ENCODE measurements at places on chromosomes 12 and 14. TPM values are rescaled to one million over a fixed set of nuclear protein-coding genes. Genes with fewer than 3 reads are reported as not detected.
A peak's percentile ranks its signal among the peaks of the same experiment; 100 is the strongest.

- no peak for DNase-seq
Observed at GRCh38 chr14:86153480-86153879, 623.5 kb downstream of the FLRT2 start.

DNA sequence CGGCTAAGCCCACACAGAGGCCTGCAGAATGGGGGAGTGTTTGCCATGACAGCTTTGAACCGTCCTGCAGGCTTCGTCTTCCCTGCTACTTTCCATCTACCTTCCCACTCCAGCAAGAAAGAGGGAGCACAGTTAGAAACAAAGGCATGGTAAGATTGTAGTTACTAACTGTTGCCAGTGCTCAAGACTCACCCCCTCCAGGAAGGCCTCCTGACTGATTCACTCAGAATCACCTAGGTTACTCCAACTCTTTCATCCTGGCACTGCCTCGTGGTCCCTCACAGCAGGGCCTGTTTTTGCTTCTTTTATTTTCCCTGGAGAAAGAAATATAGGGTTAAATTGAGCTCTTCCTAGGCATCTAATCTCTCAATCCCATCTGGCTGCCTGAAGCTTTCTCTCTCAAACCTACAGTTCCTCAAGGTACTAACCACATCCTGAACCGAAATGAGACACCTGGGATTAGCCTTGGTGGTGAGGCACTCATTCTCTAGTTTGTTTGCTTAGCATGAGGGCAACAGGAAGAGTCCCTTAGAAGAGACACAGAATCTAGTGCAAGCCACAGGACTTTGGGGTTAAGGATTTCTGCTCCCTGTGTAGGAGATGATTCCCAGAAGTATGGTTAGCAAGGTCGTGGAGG, 7.8 kb downstream of the GALNT6 start:
- DNase-seq: no peak

DNA sequence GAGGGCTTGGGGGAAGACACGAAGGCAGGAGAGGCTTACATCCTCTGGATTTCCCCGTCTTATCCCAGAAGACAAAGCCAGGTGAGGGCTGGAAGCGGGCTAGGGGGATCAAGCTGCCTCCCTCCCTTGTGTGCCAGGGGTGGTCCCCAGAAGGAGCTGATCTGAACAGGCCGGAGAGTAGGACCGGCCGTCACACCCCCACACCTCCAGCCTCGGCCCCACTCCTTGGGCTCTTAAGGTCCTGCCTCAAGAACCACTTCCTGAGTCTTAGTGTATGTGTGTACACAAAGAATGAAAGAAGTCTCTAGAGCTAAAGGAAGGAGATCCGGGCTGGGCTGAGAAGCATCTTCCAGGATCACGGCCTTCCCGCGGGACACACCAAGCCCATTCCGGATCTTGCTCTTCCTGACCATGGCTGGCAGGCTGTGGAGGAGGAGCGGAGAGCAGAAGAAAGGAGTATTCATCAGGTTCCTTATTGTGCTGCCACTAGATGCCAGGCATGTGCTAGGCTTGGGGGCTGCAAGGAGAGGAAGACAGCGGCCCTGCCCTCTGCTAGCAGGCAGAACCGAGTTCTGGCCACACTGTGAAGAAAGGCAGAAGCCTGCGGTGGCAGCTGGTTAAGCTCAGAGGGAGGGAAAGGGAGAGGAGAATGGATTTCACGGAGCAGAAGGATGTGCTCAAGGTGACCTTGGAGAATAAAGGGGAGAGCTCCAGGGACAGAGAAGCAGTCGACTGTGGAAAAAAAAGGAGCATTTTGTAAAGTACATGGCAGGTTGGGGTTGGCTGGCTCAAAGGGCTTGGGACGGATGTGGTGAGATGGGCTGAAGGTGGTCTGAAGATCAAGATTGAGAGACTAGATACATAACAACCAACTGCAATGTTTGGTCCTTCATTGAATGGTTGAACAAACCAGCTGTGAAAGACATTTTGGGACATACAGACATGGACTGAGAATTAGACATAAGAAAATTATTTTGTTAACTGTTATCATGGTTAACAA, 1.3 kb upstream of the CD63 start:
- DNase-seq: peak; percentile 64

GRCh38 chr12:52513736-52514135, 6.5 kb downstream of the KRT5 start:
- no peak for DNase-seq

DNA sequence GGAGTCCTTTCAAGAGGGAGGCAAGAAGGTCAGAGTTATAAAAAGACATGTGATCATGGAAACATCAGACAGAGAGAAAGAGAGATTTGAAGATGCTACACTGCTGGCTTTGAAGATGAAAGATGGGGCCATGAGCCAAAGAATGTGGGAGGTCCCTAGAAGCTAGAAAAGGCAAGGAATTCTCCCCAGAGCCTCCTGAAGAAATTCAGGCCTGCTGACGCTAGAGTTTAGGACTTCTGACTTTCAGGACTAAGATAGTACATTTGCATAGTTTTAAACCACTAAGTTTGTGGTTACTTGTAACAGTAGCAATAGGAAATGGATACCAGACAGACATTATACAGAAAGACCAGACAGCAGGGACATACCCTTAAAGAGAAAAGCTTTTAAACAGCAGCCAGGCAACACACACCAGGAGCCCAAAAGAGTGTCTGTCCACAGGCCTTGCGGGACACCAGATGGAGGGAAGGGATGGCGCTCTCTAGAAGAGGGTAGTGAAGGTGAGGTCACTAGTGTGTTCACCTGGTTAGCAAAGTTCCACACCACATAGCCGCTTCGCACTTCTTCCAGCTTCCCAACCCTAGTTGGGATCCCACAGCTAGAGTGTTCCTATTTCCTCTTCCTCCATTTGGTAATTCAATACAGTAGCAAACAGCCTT, 29.7 kb upstream of the CEBPE start:
- DNase-seq: no peak

Gene TUBA1A
- 266 TPM for total RNA-seq
